ENCODE measurements at places on chromosomes 1 and 21.

- DNase-seq = peak; percentile 74
Observed at GRCh38 chr1:17494114-17494729, 45.3 kb upstream of the ARHGEF10L start.

DNA sequence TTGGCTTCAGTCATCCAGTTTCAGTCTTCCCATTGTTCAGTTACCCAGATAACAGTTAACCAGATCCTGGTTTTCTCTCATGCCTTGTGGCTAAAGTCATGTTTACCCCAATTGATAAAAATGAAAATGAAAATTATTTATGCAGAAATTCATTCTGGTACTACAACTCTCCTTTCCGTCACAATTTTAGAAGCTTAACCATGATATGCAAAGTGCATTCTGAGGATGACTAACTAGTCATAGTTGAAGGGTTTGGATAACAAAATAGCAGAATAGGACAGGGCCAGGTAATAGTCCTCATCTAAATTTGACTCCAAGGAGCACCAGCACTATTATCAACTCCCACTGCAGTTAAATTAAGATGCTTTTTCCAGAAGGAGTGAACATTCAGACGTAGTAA is 94.7 kb downstream of the NTMT2 start:
- no peak for DNase-seq

DNA sequence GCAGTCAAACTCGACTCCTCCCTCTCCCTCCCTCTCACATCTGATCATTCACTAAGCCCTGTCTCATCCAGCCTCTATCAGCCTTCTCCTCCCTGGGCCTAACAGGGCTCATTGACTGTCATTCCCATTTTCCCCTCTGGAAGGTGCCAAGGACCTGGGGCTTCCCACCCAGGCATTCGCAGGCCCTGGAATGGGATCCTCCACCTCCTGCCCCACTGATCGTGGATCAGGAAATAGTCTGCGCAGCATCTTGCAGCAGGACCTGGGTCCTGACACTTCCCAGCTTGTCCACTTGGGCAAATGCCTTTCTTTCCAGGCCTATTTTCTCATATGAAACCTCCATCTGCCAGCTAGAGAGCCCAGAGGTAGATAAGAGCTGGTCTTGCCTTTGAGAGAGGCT is 71.2 kb upstream of the ZC3H12A start:
- DNase-seq = no peak

- DNase-seq = no peak
Observed at GRCh38 chr1:221839321-221839720, 97.4 kb upstream of the DUSP10 start.

DNA sequence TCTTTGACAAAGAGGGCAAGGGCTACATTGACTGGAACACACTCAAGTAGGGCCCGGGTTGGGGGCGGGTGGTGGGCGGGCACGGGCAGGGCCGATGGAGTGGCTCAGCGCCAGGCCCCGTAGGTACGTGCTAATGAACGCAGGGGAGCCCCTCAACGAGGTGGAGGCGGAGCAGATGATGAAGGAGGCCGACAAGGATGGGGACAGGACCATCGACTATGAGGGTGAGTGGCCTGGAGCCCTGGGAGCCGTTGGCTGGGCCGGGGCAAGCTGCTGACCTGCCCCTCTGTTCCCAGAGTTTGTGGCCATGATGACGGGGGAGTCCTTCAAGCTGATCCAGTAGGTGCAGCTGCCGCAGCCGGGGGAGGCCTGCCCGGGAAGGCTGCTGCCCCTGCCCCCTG is 1.8 kb downstream of the CALML6 start:
- no peak for DNase-seq

- DNase-seq = no peak
Observed at GRCh38 chr1:162498496-162498810, 835 bp downstream of the UHMK1 start.
